ENCODE measurements at places on chromosomes 3 and 15. TPM values are rescaled to one million over a fixed set of nuclear protein-coding genes. Genes with fewer than 3 reads are reported as not detected.

DNA sequence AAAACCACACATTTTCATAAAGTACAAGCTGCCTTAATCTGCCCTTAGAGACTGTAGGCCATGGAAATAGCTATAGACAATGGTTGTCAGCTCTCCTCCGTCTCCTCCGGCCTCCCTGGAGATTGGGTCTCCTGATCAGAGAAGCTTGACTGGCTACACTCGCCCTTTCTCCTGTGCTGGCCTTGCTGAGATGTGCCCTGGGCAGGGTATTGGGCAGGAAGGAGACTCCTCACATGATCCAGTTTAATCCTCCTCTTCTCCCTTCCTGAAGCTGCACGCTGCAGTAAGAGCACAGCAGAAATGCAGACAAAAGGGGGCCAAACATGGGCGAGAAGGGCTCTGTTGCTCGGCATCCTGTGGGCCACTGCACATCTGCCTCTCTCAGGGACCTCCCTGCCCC, at the start of gene SLC24A5:
SLC24A5 (plus strand) TSS at position 246 of the 400 bp plus-strand sequence; CDS start at position 301, 55 bp downstream.
- no peak for DNase-seq

DNA sequence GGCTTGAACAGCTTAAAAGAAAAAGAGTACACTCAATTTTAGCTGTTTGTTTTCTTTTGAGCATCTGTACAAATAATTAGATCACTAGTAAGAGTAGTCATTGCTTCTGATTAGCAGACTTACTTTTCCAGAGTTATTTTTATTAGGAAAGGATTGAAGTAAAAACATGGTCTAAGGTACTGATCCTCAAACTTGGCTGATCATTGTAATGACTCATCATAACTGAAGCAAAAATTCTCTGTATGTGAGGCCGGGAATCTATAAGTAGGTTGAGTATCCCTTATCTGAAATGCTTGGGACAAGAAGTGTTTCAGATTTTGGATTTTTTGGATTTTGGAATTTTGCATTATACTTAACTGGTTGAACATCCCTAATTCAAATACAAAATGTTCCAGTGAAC, 12.4 kb downstream of the NMD3 start:
- no peak for DNase-seq

DNA sequence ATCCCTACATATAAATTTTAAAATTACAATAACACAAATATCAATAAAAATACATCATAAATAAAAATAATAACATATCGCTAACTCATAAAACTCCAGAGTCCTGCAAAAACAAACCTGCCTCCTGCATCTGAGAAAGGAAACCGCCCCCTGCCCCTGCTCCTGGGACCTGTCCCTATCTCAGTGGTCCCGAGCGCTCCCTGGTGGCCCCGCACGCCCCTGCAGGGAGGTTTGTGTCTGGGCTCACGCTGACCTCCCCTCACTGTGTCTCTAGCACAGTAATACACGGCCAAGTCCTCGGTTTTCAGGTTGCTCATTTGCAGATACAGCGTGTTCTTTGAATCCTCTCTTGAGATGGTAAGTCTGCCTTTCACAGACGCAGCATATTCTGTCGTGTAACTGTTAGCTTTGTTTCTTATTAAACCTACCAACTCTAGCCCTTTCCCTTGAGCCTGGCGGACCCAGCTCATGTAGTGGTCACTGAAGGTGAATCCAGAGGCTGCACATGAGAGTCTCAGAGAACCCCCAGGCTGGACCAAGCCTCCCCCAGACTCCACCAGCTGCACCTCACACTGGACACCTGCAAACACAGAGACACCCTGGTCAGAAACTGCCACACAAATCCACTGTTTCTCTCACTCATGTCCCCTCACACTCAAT, 554.1 kb downstream of the GOLGA6L6 start:
- DNase-seq = no peak

- no peak for DNase-seq
Observed at GRCh38 chr15:84790676-84791075, 26.5 kb upstream of the ALPK3 start.

DNA sequence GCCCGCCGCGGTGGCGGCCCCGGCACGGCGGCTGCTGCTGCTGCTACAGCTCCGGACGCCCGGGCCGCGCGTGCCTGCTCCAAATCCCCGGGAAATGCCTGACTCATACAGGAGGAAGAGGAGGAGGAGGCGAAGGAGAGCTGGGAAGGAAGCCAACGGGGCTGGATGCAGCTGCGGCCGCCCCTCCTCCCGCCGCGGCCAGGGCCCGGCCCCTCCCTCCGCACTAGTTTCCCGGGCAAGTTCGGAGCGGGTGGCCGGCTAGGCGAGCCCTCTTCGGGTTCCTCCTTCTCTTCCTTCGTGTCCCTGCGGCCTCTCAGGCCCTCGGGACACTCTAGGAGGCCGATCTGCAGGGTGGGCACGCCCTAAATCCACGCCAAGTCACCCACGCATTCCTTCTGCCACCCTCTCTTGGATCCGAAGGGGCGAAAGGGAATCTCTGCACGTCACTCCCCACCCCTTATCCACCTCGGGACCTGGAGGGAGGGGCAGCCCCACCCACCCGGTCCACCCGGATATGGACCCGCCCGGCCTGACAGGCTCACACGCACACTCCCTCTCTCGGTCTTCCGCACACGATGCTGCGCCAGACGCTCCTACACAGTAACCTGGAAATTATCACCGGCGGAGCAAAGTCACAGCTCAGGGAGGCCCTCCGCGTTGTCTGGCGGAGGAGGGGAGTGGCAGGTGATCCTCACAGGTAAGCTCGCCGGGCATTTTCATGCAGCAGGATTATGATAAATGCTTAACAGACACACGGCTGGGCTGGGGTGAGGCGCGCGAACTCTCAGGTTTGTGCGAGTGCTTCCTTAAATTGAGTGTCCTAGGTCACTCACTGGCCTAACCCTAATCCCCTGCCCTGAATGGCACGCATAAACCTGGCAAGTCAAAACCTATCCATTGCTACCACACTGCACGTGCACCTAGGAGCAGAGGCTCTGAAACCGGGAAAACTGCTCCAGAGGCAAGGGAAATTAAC, at the start of the genes OSBPL10 and ZNF860:
OSBPL10 (minus strand) TSS at position 57 of the 976 bp plus-strand sequence. CDS start 83 bp downstream, outside the sequence.
ZNF860 (plus strand) TSS at position 545 of the 976 bp plus-strand sequence. CDS start 7,330 bp downstream, outside the sequence.
- peak; percentile 96 for DNase-seq

DNA sequence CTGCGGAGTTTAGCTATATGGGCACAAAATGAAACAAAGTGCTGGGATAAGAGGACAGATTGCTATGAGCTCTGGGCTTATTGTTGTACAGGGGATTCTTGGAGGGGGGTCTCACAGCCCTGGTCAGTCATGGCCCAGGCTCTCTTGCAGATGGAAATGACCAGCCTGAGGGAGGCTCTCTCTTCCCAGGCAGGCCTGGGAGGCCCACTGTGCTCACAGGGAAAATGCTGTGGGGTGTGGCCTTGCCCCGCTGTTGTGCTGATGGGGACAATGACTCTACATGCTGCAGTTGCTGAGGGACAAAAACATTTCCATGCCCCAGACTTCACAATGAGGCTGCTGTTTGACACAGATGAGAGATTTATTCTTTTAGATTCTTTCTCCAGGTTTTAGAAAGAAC, 202.2 kb downstream of the KLF13 start:
- DNase-seq = no peak

DNA sequence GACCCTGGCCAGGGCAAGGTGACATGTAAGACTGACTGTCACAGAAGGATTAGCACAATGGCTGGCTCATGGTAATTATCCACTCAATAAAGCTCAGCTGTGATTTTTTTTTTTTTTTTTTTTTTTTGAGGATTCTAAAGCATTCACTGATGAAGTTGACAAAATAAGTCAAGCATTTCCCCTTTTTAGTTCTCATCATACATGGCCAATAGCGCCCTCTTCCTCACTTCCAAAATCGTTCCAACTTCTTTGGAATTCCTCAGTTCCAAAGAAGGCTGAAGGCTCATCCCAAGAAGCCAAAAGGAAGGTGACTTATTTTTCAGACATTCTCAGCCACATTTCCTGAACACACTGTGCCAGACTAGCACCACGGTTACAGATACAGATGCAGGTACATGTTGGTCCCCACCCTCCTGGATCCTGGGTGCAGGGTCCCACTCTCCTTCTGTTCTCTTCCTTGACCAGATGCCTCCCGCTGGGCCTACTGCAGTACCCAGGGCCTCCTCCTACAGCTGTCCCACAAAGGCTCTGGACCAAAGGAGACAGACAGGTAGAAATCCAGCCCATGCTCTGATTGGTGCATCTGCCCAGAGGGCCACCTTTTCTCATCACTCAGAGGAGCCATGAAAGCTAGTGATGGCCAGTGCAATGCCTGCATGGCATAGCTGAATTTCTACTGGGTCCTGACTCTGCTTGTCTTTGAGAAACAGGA, 202.6 kb downstream of the UACA start:
- DNase-seq = no peak

DNA sequence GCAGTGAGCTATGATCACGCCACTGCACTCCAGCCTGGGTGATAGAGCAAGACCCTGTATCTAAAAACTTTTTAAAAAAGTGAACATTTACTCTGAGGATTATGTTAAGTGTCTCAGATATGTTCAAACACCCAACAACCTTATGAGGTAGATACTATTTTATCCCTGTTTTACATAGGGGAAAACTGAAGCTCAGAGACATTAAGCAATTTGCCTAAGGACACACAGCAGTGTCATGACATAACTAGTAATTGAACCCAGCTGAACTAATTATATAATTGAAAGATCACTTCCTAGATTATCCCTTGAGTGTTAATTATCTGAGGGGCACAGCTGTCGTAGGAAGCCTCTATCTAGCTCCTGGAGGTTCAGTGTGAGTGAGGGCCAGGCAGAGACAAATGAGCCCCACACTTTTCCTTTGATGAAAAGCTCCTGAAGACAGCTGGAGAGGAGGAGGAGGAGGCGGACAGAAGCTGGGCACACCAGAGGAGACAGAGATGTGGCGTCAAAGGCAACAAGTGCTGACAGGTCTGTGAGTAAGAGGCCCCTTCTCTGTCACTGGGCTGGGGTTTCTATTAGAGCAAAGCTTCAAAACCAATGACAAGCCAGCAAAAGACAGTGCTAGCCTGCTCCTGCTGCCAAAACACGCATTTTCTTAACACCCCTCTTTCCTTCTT, 20.5 kb downstream of the TRH start:
- DNase-seq = no peak

DNA sequence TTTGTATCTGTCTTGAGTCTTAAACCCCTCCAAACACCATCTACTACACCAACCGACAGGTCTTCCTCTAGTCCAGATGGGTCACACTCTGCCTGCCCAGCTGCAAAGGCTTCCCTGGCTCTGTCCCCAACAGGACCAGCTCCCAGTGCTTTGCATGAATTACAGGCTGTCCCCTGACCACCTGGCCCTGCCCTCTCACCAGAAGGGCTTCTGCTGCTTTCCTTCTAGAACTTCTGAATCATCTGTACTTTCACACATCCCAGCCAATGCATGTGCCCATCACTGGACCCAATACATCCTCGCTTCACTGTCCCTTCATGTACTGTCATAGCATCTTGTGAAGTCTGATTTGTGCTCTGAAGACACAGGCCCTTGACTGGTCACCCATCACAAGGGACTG, 53.6 kb downstream of the HOMER2 start:
- no peak for DNase-seq

GRCh38 chr3:124076235-124076634, 84.3 kb upstream of the ROPN1 start:
- DNase-seq = no peak

DNA sequence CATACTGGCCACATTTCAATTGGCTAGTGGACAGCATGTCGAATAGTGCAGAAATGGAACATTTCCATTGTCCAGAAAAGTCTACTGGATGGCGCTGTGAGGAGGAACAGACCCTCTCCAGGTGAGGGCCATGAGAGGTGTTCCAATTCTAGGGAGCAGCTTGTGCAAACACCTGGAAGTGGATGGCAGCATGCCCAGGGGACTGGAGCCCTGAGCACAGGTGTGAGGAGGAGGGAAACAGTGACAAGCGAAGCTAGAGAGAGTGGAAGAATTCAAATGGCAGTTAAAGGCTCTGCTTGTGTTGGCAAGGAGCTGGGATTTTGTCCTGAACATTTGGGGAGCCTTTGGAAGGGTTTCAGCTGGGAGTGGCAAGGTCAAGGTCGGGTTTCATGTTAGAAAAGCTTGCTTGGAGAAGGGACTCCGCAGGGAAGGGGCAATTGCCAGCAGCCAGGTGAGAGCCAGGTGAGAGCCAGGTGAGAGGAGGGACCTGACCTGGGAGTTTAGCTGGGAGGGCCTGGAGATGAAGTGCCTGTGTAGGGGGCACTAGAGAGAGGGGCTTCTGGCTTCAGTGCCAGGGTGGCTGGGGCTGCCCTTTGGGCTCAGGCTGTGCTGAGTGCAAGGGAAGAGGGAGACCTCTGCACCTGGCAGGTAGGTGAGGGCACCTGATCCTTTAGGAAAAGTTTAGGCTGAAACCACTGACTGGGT, 93.8 kb downstream of the LINGO1 start:
- no peak for DNase-seq

GRCh38 chr15:29054171-29055045, 168.6 kb downstream of the APBA2 start:
- DNase-seq = no peak

Gene TGM5
- not detected for total RNA-seq

Measured in fibroblast of villous mesenchyme (primary cell).